ENCODE measurements at places on chromosomes 6 and 20.
A peak's percentile ranks its signal among the peaks of the same experiment; 100 is the strongest.

- DNase-seq = no peak
Measured at GRCh38 chr20:19322061-19322985, 109.9 kb downstream of the SLC24A3 start.

- peak; percentile 38 for DNase-seq
Measured at GRCh38 chr6:13355043-13355945, 27.0 kb upstream of the TBC1D7 start.

GRCh38 chr6:75154973-75155372 is 50.9 kb downstream of the COL12A1 start:
- DNase-seq = no peak

DNA sequence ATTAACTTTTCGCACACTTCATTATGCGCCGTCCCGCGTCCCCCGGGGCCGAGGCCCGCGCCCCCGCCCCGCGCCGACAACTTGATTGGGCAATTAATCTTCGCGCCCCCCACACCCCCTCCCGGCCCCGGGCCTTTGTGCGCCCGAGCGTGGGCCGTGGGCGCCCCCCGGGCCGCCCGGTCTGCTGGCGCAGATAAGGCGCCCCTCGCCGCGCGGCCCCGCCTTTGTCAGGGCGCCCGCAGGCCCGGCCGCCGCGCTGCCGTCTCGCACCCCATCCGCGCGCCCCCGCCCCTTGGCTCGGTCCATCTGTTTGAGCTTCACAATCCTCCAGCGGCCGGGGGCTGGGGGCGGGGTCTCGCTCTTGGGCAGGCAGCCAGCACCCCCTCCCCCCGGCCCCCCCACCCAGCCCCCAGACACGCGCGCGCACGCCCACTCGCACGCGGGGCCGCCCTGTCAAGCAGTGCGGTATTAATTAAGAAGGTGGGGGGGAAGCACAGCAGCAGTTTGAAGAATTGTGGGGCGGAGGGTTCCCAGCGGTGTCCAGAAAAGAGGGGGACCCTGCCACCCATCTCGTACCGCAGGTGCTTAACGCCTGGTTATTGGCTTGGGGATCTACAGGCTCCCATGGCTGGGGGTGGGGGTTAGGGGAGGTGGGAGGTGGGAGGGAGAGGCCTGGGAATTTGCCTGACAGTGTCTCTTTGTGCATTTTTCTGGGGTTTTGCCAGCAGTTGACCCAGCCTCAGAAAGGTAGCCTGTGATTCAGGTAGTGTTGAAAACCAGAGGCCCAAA is 34.6 kb upstream of the SCRT2 start:
- no peak for DNase-seq

DNA sequence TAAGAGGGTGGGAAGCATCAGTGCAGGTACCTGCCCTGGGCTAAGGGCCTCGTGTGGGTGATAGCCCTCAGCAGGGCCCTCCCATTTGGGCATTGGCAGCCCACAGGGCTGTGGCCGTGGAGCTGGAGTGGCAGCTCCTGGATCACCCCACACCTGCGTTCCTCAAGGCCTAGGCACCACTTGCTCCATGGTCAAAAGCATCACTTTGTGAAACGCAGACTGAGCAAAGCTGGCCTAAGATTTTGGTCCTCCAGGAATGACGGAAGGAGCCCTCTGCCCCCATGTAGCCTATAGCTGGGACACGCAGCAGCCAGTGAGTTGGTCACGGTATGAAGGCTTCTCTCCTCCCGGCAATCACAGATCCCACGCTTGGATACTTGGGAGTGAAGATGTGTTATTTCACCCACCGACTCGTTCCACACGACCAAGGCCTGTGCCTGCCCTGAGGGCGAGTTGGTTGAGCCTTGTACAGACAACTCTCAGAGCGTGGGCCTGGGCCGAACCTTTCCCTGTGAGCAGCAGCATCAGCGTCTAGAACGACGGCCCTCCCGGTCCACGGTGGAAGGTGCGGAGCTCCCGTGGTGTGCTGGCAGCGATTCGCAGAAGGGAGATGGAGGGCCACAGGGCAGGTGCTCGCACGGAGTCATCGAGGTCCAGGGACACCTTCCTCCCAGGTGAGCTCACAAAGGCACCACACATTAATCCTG is 39.7 kb downstream of the THBS2 start:
- no peak for DNase-seq

GRCh38 chr20:59084041-59084850 is 41.7 kb upstream of the PRELID3B start:
- no peak for DNase-seq

GRCh38 chr6:160082627-160083026 is 39.0 kb upstream of the SLC22A1 start:
- no peak for DNase-seq

GRCh38 chr6:35292494-35292893 is 5.1 kb upstream of the DEF6 start:
- no peak for DNase-seq

GRCh38 chr6:135222623-135223022 is 41.5 kb downstream of the MYB start:
- DNase-seq = no peak

DNA sequence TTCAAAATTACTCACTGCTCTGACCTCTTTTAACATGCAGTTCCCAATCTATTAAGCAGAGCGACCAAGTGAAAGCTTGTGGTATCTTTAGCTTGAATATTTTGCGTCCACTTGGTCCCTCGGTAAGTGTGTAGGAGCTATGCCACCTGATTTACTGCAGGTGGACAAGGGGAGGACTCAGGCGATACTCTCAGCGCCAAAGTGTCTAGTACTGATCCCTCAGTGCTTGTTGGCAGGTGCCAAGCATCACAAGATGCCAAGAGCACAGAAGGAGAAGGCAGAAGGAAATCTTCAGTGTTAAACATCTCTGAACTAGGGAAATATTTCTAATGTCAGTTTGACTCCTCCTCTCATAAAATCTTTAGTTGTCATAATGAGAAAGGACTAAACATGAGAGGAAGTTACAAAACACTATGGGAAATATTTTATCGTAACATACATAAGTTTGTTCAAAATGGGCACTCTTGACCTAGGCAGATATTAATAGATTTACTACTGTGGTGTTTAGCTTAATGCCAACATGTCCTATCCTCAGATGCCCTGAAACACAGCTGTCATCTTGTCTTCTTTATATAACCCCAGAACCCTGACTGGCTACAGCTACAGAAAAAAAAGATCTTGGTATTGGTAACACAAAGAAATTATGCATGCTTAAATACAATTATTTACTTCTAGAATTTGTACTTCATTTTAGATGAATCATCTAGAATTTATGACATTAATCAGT is 19.5 kb downstream of the NHLRC1 start:
- DNase-seq = no peak

- DNase-seq = no peak
Measured at GRCh38 chr6:128663238-128663637, 142.8 kb upstream of the PTPRK start.

- DNase-seq = no peak
Measured at GRCh38 chr6:167733740-167734661, 92.7 kb upstream of the AFDN start.

DNA sequence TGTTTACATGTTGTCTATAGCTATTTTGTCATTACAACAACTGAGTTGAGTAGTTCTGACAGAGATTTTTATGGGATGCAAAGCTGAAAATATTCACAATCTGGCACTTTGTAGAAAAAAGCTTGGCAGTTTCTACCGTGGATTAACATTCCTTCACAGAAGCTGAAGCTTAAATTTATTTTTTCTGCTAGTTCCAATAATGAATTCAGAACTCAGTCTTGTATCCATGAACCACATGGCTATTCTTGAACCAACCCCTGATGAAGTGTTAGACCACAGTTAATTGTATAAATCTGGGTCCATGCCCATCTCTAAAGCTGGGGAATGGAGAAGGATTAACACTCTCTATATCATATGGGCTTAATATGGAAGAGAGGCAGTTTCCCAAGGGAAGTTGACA is 743.8 kb upstream of the FLRT3 start:
- no peak for DNase-seq

- DNase-seq = no peak
Measured at GRCh38 chr20:61117725-61118124, 134.3 kb upstream of the CDH4 start.

- no peak for DNase-seq
Measured at GRCh38 chr6:138201836-138202235, 16.5 kb downstream of the PBOV1 start.

DNA sequence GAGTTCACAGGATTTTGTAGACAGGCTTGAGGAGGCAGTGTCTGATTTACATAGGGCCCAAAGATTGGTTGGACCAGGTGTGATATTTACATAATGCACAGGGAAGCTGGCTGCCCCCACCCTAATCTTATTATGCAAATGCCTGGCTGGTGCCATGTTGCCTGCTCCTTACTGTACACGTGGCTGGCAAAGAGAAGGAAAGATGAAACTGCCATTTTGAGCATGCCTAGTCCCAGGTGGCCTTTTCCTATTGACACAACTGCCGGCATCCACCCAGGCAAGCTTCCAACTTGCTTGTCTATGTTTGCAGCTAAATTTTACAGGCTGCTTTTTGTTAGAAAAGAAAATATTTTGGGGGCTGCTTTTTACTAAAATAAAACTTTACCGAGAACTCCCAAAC is 174.6 kb downstream of the LMBRD1 start:
- no peak for DNase-seq

- DNase-seq = no peak
Measured at GRCh38 chr20:20664795-20665589, 47.5 kb downstream of the RALGAPA2 start.

GRCh38 chr6:37095997-37096396 is 74.0 kb upstream of the PIM1 start:
- no peak for DNase-seq

- no peak for DNase-seq
Measured at GRCh38 chr20:14521436-14521835, 184.0 kb upstream of the FLRT3 start.

DNA sequence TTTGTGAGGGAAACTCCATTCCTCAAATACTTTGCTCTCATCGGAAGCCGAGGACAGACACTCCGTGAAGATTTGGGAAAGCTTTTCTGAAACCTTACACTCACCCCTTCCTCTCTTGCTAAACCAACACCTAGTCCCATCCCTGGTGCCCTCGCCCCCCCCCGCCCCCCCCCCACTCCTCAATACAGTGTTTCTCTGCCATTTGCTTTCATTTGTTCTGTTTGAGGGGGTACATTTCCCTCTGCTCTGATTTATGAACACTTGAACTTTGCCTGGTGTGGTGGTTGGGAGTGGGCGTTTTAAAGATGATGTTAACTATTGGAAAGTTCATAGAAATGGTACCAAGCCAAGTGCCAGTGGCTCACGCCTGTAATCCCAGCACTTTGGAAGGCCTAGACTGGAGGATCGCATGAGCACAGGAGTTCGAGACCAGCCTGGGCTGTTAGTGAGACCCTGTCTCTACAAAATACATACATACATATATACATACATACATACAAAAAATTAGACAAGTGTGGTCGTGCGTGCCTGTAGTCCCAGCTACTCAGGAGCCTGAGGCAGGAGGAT is 1.1 kb downstream of the RAB32 start:
- no peak for DNase-seq

GRCh38 chr6:1705630-1706029 is 95.9 kb downstream of the FOXC1 start:
- no peak for DNase-seq

- DNase-seq = peak; percentile 44
Measured at GRCh38 chr20:43507150-43508080, at the start of gene L3MBTL1. TSS of gene L3MBTL1 (plus strand) at chr20:43507697. CDS start at chr20:43513504, 5,807 bp downstream.

- DNase-seq = no peak
Measured at GRCh38 chr6:68975064-68975463, 340.0 kb downstream of the ADGRB3 start.

DNA sequence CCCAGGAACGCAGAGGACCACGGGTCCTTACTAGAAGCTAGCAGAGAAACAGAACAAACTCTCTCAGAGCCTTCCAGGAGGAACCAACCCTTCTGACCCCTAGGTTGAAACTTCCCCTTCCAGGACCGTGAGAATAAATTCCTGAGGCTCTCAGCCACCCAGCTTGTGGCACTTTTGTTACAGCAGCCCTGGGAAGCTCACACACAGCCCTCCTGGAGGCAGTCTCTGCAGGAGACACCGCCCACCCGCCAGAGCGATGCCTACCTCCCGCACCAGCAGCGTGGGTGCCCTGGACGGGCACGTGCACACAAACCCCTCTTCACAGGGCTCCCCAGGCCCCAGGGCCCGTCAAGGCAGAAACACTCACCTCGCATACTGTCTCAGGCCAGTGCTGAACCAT is 4.2 kb downstream of the RNASET2 start:
- peak; percentile 38 for DNase-seq

- DNase-seq = no peak
Measured at GRCh38 chr6:82862543-82862942, 203.1 kb downstream of the UBE3D start.

DNA sequence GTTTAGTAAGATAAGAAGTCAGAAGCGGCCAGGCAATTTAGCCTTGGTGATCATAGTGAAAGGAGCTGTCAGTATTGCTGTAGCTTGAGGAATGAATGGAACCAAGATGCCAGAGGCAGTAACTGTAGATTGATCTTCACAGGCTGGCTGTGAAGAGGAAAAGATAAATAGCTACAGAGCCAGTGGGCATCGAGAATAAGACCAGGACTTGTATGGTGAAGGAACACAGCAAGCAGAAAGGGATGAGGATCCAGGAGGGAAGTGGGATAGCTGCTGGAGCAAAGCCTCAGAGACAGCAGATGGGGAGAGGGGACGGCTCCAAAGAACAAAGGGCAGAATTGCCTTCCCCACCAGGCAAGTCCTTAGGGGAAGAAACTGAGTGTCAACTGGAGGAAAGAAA is 294.4 kb upstream of the PLN start:
- no peak for DNase-seq

- DNase-seq = peak; percentile 87
Measured at GRCh38 chr20:31661625-31662371, 24.1 kb downstream of the COX4I2 start.

- no peak for DNase-seq
Measured at GRCh38 chr20:61753316-61753942, 312.3 kb downstream of the TAF4 start.

GRCh38 chr6:133815313-133815712 is 73.6 kb upstream of the TCF21 start:
- no peak for DNase-seq

GRCh38 chr6:169427856-169428255 is 174.2 kb upstream of the THBS2 start:
- no peak for DNase-seq

- no peak for DNase-seq
Measured at GRCh38 chr6:80622641-80623040, 516.2 kb downstream of the BCKDHB start.

DNA sequence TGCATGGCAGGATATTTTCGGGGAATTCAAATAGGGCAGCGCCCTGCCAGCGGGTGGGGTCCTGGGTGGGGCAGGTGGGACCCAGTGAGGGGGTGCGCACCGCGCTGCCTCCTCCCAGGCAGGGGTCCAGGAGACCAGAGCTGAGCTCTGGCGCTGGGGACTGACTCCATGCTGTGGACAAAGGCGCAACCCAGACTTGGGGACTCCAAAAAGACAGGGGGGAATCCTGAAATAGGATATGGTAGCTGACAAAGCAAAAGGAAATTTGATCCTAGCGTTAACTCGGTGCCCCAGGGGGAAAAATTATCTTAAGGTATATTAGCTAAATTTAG is 23.6 kb downstream of the TFAP2A start:
- no peak for DNase-seq
